GF-D8 (cell line): ENCODE measurements at places on chromosomes 16 and 17.

- no peak for DNase-seq
Observed at GRCh38 chr17:6683081-6683684, 30.0 kb downstream of the SLC13A5 start.

- no peak for DNase-seq
Observed at GRCh38 chr16:63890081-63890480, 1231.8 kb downstream of the CDH11 start.

GRCh38 chr16:74923766-74924460, 61.0 kb downstream of the WDR59 start:
- DNase-seq, result no peak

- no peak for DNase-seq
Observed at GRCh38 chr17:12952012-12952411, 65.8 kb downstream of the ELAC2 start.

DNA sequence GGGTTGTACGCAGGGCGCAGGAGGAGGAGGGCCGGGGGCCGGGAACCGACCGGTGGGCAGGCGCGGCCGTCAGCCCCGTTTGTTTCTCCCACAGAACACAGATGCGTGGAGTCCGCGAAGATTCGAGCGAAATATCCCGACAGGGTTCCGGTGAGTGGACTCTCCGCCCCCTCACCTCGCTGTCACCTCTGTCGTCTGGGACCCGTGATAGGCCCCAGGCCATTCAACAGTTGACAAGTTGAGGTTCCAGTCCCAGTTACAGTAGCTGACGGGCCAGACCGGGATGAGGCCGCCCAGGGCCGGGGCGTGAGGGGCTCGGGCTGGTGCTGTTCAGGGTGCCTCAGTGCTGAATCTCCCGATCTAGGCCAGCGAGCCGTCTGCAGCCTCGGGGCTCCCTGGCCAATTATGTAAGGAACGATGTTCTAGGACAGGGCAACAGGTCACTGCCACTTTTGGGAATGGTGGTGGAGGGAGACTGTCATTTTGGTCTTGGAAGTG, 628 bp downstream of the GABARAPL2 start:
- DNase-seq, result no peak

DNA sequence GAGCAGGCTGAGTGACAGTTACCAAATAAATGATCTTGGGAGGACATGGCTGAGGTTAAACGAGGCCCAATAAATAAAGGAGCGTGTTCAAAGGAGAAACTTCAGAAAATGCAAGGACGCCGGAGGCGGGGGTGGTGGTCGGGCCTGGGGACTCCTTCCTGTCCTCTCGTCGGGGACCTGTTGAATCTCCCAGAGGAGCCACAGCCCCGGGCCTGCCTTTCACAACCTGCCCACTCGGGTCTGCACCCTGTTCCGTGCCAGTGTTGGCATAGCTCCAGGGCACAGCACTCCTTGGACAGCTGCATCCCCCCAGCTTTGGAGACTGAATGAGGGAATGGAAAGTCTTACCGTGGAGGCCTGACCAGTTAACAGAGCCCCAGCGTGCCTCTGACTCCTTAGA, 8.1 kb upstream of the TBX4 start:
- DNase-seq, result no peak

- no peak for DNase-seq
Observed at GRCh38 chr16:87603684-87604633, 1.7 kb downstream of the JPH3 start.
